ENCODE measurements at places on chromosomes 12 and 14.

DNA sequence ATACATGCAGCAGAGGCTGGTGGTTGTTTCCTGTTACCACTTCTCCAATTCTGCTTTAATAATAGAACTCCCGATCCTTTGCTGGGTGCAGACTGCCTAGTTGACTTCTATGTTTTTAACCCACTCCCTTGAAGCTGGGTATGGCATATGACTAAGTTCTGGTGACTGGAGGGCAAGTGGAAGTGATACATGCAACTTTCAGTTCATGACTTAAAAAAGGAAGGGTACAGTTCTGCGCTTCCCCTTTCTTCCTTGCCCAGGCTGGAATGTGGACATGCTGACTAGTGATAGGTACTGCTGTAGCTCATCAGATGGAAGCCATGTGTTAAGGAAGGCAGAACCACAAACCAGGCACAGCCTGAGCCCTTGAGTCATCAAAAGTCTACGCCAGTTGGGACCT is 2.4 kb upstream of the A2M start:
- no peak for DNase-seq

DNA sequence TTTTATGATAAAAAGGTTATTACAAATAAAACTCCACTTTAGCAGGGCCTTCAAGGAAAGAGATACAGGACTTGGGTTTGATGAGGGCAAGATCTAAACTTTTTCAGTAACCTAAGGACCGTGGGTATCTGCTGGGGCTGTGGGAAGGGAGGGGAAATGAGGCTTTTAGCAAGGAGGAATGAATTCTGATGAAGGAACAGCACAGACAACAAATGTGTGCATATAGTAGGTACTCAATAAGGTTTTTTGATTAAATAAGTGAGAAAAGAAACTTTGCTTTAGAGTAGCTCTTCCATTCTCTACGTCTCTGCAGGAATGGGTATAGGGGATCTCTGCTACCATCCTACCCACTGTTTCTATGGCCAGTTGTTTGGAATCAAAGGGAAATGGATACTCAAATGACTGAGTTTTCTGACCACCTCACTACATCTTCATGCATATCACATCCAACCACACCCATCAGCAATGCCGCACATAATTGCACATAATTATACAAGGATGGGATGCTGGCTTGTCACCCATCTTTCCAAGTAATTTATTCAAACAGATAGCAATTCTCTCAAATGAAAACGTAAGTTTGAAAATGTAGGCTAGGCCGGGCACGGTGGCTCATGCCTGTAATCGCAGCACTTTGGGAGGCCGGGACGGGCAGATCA is 59.5 kb upstream of the GTF2A1 start:
- DNase-seq, result peak; percentile 87

DNA sequence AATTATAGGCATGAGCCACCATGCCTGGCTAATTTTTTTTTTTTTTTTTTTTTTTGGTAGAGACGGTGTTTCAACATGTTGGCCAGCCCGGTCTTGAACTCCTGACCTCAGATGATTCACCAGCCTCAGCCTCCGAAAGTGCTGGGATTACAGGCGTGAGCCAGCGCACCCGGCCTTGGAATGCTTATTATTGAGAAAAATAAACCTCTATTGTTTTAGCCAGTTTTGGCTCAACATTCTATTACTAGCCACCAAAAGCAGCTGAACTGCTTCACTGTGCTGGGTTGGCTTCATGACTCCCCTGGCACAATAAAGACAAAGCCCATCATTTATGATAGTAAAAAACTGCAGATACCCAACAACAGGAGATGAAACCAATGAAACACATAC is 93.5 kb upstream of the CEP83 start:
- no peak for DNase-seq

DNA sequence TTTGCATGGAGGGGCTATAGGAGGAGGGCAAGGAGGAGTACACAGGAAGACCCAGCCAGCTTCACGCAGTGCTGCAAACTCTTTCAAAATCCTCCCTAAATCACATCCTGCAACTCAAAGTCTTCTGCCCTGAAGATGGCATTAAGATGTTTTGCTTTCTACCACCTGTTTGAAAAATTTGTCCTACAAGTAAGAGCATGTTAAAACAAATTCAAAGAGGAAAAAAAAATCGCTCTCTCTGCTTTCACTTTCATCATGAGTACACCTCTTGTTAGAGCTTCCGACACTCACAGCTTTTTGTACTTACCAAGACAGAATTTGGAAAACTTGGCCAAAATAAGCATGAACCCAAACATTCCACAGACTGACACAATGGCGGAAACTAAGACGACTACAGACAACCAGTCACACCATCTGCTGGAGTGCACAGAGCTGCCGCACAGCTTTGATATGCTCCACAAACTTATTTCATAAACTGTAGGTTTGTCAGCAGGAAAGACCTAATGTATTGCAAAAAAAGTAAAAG is 21.3 kb downstream of the GCH1 start:
- DNase-seq, result peak; percentile 78

GRCh38 chr12:79151956-79152355 is 287.4 kb downstream of the SYT1 start:
- no peak for DNase-seq

- DNase-seq, result no peak
Observed at GRCh38 chr12:92721130-92721529, 18.3 kb downstream of the PLEKHG7 start.

- no peak for DNase-seq
Observed at GRCh38 chr12:70982991-70983390, 62.5 kb upstream of the PTPRR start.

DNA sequence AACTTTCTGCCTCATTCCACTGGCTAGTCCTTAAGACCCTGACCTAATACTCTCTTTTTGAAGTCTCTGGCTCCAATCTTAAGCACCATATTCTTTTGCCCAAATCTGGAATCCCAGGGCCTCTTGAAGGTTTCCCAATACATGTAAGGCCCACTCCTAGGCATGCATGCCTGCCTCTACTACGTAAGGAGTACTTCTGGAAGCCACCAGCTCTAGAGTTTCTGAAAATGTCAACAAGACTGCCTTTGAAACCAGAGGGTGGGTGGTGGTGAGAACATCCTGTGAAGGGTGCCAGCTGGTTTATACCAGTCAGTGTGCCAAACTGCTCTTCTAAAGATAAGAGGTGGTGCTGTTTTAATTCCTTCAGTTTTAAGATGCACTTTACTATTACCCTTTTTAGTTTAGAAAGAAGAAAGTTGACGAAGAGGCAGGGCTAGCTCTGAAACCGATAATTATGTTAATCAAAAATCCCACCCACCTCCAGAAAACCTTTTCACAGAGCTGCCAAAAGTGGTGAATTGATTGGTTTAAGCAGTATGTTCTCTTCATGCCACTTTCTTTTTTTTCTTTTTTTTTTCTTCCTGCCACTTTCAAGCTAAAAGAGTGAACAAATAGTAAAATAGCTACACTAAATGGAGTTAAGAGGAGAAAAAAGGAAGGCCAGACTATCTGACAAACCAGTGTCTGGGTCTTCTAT is 8.7 kb upstream of the WDR89 start:
- DNase-seq, result no peak

DNA sequence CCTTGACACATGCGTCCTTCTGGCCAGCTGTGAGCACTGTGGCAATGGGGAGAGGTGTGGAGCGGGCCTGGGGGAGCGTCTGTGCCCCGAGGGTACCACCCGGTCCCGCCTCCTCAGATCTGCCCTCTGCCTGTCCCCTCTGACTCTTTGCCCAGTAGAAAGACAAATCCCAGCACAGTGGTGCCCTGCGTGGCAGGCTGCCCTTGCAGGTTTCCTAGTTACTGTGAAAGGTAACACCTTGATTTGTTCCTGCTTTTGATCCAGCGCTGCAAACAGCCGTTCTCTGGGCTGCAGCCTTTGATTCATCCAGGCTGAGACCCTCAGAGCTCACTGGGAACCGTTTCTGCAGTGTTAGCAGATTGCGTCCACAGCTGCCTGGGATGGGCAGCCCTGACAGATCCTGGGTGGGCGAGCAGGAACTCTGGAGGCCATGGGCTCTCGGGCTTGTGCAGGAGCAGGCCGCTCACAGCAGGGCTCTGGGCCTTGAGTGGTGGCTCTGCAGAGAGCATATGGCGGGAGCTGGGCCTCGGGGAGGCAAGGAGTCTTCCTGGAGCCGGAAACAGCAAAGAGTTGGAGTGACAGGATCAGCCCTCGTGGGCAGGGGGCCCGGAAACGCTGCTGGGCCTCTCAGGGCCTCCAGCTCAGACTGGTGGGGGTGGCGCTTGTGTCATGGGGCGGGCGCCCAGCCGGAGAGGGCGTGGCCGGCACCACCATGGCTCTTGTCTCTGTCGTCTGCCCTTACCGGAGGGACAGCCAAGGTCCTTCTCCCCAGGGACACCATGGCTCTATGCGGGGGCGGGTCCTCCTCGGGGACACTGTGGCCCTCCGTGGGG is 16.6 kb downstream of the FBRSL1 start:
- peak; percentile 94 for DNase-seq

GRCh38 chr12:107749083-107749482 is 11.9 kb downstream of the PRDM4 start:
- no peak for DNase-seq

DNA sequence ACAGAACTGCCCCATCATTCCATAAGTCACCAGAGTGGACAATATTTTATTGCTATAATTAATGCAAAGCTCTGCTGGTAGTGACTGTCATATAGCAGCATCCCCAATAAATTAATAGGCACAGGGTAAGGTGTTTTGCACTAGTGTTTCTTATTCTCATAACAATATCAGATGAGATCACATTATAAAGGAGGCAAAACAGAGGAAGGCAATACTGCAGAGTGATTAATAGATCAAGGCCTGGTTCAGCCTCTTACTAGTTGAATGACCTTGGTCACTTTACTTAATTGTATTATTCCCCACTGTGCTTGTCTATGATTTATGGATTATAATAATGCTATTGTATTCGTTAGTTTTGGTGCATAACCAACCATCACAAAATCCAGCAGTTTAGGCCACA is 784.8 kb downstream of the VRK1 start:
- no peak for DNase-seq

DNA sequence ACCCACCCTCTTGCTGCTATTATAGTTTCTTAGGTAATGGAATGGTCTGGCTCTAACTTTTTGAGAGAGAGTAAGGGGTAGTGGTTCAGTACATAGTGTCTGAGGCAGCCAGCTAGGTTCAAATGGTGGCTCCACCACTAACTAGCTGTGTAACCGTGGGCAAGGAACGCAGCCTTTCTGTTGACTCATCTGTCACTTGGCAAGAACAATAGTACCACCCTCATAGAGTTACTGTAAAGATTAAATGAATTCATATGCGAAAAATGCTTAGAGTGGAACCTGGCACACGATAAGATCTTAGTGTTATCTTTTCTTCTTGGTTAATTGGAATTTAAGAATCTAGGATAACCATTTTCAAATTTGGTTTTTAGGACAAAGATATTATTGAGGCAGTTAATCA is 14.0 kb downstream of the CCDC62 start:
- peak; percentile 26 for DNase-seq

Data from esophagus muscularis mucosa (tissue), 4 donors.